Sciatic nerve (tissue), 2 donors: ENCODE measurements at places on chromosomes 5 and 9.
A peak's percentile ranks its signal among the peaks of the same experiment; 100 is the strongest.

DNA sequence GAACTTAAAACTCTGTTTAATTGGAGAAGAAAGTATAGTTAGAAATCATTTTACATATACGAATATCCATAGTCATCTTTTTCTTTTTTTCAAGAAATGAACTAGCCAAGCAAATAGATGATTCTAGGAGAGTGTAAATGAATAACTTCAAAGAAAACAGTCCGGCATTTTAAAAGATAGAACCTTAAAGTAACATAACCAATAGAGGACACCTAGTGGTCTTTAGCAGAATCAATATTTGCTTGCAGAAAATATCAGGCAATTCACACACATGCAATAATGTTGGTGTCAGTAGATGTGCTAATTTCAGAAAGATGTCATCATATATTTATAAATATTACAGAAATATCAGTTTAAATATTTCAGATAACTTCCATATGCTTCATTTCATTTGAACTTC lies 57.1 kb downstream of the HCN1 start:
- no peak for DNase-seq

GRCh38 chr5:5373351-5373989 lies 49.0 kb upstream of the ICE1 start:
- no peak for DNase-seq

GRCh38 chr5:151293624-151294023 lies 9.9 kb downstream of the SLC36A3 start:
- no peak for DNase-seq

GRCh38 chr9:19230355-19231125 lies at the start of gene DENND4C:
TSS of gene DENND4C (plus strand) at chr9:19230693. CDS start at chr9:19276175, 45,482 bp downstream.
- DNase-seq: peak; percentile 90

- DNase-seq: no peak
These were observed 687.0 kb downstream of the CETN3 start for GRCh38 chr5:89722538-89722937.

- no peak for DNase-seq
These were observed 5.5 kb downstream of the GGTA1 start for GRCh38 chr9:121494192-121494591.

DNA sequence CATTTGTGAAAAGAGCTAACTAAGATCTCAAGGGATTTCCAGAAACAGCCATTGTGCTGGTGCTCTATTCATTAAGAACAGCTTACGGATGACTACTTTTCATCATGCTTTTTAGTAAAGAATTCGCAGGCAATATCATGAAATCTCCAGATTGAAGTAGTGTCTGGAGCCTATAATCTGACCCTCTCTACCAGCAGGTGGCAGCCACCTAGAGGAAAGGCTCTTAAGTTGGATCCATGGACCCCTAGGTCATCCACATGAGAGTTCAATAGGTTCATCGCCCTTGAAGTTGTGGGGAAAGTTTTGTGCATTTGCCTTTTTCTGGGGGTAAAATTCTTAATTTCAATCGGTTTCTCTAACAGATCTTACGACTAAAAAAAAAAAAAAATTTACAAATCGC lies 82.3 kb downstream of the SLC1A3 start:
- no peak for DNase-seq

DNA sequence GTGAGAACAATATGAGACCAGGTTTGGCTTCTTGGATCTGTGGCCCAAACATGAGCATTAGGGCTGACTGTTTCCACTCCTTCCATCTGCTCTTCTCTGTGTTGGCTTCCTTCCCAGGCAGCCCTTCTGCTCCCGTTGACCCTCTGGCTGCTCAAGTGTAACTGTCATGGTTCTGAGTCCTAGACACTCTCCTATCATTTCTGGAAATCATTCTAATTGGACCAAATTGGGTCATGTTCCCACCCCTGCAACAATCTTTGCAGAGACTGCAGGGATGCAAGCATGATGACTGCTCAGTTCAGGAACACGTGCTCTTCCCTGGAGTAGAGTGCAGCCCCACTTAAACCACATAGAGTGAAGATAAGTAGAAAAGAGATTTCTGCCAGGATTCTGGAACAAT lies 741.4 kb downstream of the TAF11L14 start:
- no peak for DNase-seq

DNA sequence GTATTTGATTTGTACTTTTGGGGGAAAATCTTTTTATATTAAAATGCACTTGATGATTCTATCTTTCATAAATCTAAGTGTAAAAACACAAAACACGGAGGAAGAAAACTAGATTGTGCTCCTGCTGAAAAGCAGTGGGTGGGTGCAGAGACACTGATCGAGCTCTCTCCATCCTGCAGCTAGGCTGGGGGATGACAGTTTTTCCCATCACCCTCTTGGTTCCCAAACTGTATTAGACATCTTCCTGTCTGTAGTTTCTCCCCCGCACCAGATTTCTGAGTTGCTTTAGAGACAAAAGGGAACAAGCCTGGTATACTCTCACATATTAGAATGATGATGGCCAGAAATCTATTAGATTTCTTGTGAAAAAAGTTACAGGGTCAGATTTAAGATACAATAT lies 99.6 kb downstream of the FAM114A2 start:
- DNase-seq: no peak

DNA sequence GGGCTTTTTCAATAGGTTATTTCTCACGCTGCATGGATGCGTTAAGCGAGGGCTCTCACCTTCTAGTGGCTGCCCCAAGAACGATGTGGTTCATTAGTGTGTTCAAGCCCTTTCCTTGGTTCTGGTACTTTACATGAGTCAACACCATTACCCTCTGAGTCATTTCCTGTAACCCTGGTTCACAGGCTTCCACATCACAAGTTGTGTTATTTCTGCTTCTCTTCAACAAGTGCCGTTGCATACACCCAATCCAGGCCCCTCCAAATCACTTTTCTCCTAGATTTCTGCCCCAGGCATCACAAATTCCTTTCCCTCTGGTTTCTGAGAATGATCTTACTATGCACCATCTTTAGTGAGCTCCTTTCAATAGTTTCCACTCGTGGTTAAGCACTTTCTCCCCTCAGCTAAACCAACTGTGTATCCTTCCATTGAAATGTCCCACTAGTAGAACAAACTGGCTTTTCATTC lies 69.5 kb upstream of the RAD23B start:
- DNase-seq: no peak

GRCh38 chr9:91900055-91900796 lies 49.8 kb downstream of the ROR2 start:
- DNase-seq: no peak

DNA sequence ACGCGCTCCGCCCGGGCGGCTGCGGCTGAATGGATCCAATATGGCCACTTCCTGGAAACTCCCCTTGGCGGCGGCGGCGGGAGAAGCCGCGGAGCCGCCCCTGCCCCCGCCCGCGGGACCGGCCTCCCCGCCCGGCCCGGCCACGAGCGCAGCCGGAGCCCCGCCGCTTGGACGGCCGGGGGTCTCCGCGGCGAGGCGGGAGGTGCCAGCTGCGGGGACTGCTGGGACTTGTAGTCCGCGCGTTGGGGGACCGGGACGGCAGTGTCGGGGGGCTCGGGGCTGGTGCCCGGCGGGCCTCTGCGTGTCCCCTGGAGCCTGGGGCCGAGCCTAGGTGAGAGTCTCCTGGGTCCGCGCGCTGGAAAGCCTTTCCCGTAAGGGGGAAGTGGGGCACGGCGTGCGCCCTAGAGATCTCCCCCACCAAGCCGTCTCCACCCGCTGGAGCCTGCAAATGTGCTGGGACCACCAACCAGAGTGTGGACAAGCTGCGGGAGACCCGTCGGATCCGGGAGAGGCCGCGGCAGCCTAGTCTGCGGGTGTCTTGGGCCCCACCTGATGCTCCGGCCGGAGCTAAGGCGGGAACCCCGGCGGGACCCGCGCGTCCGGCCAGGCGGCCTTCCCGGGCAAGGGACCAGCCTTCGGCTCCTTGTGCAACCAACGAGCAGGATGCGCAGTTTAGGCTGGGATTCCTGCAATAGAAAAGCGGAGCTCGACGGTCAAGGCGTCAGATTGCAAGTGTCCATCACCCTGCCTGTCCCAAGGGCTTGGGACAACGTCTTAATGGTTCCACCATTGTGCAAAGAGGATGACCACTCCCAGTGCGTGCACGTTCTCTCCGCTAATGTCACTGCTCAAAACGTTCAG lies at the start of gene SEPTIN8:
Gene SEPTIN8, minus strand, starts transcription at position 31 of the 861 bp plus-strand sequence. CDS start 102 bp downstream, outside the sequence.
- DNase-seq: peak; percentile 76

- DNase-seq: no peak
These were observed 20.7 kb downstream of the MATR3 start for GRCh38 chr5:139314276-139314675.

DNA sequence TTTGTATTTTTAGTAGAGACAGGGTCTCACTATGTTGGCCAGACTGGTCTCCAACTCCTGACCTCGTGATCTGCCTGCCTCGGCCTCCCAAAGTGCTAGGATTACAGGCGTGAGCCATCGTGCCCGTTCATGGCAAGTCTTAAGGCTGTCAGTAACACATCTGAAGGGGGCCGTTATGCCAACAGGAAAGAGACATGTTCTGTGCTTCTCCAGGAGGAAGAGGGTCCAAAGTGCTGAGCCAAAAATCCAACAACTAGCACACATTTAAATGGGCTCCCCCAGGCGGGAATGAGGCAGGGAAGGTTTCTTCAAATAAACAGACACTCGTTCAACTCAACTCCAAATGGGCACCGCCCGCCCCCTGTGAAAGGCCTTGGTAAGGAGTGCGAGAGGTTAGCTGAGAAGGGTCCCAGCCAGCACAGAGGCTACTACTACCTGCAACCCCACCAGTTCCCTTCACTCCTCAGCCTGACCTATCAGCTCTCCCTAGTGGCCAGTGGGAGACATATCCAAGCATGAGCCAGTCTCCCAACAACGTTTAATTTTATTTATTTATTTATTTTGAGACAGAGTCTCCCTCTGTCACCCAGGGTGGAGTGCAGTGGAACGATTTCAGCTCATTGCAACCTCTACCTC lies 84.1 kb upstream of the DMRT1 start:
- no peak for DNase-seq

- DNase-seq: no peak
These were observed 2.2 kb downstream of the LMX1B start for GRCh38 chr9:126615791-126616447.

DNA sequence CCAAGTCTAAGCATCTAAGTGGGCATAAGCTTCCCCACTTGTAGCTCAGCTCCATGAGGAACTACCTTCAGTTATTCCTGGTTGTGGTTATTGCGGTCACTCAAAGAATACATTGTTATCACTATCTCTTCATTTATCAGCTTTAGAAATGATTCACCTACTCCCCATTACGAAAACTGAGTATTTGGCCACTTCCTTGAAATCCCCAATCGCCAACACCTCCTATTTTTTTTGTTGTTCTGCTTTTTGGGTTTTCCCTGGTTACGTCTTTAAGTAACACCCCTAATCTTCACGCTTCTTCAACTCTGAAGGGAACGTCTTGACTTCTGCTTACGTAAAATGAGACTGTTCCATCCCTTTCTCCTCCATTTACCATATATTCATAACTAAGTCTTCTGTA lies 20.7 kb downstream of the MAPK9 start:
- no peak for DNase-seq

- no peak for DNase-seq
These were observed 43.6 kb downstream of the CCDC192 start for GRCh38 chr5:127746756-127747155.

GRCh38 chr9:78021697-78022096 lies 9.9 kb downstream of the GNAQ start:
- no peak for DNase-seq

- DNase-seq: no peak
These were observed 11.0 kb upstream of the EEIG1 start for GRCh38 chr9:127991757-127992274.

- peak; percentile 48 for DNase-seq
These were observed 13.8 kb downstream of the RALGDS start for GRCh38 chr9:133107245-133107722.

DNA sequence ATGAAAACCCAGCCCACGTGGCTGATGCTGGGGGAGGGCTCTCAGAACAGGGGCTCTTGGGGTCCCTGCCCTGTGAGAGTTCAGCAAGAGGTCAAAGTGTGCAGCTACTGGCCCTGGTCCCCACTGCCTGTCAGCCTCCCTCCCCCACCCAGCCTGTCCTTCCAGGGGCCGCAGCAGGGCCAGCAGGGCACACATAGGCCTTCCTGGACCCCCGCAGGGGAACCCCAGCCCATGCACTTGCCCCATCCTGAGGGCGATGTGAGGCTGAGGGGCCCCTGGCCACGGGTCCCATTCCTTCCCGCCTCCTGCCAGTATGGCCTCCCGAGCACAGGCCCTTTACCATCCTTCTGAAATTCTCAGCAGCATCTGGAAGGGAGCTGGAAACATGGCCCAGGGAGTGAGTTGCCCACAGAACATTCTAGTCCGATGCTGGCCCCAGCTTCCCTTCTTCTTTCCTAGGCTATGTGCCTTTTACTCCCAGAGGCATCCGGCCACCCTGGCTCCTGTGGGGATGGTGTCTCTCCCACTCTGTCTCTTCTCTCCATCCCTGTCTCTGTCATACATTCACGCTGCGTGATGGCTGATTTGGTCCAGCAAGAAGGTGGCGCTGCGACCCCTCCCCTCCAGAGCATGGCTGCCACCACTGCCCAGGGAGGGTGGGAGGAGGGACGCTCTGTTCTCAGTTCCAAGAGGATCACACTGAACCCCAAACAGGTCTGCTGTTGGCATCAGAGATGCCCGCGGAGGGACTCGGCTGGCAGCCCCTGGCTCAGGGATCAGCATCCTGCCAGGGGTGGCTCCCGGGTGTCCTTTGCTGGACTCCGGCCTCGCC lies 19.6 kb downstream of the MRPL36 start:
- peak; percentile 32 for DNase-seq

DNA sequence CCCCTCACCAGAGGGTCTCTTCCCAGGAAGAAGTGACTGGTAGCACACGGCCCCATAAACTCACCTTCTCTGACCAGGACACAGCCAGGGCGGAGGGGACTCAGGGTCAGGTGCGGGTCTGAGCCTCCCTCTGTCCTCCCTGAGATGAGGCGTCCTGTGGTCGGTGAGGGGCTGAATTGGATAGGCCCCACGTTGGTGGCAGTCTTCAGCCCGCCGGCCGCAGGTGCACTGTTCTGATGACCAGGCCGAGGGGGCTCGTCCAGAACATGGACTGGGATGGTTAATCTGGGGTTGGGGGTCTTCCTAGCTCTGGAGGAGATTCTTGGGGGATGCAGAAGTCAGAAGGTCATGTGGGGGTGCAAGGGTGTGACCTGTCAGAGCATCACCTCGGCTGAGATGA lies 102.2 kb upstream of the PPP1R26 start:
- no peak for DNase-seq

DNA sequence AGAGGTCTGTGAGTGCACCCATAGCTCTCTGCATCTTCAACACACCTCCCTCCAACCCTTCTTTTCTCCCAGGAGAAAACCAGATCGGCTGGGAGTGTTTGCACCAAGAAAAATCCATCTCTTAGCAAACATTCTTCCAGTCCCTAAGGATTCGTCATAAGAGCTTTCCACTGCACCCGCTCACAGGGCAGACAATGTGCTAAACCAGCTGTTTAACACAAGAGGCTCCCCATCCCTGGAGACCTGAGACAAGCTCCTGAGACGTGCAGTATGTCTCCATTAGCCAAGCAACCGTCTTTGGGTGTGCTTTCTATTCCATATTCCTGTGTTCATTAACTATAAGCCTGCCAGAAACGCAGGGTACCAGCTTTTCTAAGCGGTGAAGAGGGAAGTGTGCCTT lies 93.6 kb upstream of the ZNF462 start:
- DNase-seq: no peak

- DNase-seq: no peak
These were observed 26.6 kb downstream of the GRAMD2B start for GRCh38 chr5:126449751-126450271.

- no peak for DNase-seq
These were observed 439.9 kb upstream of the TLE4 start for GRCh38 chr9:79131824-79132377.
